Activated T-helper 1 cell treated with anti-CD3 and anti-CD28 coated beads, Interleukin-2, amount 50 U/mL, for 16 hours (primary cell): ENCODE measurements at places on chromosomes 3 and 15.

DNA sequence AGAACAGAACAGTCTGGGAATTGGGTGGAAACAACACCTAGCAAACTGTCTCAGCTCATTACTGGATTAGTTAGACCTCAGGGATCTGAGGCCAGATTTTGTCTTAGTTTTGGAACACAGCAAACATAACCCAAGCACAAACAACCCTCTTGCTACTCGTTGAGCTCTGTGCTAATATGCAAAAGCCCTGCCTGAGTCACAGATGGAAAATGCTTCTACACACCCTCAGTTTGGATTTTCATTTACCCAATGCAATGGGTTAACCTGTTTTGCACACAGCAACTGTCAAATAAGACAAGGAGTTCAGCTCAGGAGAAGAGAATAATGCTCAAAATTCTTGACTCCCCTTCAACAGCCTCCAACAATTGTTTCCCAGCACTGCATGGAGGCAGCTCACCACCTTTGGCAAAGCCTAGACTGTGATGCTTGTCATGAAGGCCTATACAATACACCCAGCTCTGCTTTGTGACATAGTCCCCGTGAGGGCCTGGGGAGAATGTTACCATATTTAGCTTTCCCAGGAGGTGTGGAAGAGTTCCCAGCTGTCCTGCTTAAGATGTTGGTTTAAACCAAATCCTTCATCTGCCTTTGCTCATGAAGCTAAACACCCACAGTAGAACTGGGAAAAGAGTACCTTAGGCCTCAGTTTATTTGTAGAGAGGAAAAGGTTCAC is 68.9 kb upstream of the MNS1 start:
- DNase-seq = no peak

- DNase-seq = no peak
Measured at GRCh38 chr3:67361323-67361722, 293.1 kb downstream of the SUCLG2 start.

DNA sequence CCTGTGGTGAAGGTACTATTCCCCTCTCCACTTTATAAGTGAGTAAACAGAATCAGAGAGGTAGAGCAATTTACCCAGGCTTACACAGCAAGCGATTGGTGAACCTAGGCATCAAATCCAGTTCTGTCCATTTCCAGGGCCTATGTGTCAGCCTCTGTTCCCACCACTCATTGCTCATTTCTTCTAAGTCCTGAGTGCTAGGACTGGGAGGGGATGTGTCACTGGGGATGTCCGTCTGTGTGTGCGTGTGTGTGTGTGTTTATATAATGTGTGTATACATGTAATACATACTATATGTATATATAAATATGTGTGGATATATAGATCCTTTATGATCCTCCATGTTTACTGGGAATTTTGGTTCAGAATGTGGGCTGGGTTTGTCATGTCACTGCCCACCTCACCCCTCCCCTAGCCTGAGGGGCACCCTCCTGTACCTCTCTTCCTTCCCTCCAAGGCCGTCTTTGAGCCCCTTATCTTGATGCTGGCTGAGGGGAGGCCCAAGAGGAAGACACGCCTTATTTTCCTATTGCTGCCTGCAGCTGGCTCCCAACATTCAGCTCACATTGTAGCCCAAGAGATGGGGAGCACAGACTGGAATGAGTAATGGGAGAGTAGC is 2.1 kb downstream of the TMEM43 start:
- no peak for DNase-seq

DNA sequence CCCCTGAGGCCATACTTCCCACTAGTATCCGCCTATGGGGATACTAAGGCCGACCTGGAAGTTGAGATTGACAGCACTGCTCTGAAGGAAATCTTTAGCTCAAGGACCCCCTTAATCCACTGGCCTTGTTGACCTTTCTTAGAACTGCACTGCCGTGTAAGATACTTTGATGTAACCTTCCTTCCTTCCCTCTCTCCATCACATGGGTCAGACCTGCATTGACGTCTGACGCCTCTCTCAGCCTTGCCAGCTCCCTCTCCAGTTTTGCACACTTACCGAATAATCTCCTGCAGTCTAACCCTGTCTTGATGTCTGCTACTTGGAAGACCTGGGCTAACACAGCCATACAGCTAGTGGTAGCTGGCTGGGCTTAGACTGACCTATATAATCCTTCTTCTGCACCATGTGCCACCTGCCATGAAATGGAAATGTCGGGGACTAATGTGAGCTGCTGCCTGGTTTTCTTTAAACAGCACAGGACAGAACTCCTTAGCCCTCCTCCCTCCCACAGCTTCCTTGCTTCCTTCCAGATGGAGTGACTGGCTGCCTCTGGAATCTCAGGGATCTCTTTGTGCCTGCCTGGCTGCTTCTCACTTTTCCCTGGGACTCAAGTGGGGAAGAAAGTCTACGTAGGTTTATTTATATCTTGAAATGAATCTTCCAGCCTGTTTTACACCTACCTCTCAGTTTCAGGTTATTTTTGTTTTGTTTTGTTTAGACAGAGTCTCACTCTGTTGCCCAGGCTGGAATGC is 39.2 kb upstream of the HERC1 start:
- no peak for DNase-seq

- no peak for DNase-seq
Measured at GRCh38 chr3:132870541-132870940, 148.3 kb upstream of the NPHP3 start.

- DNase-seq = no peak
Measured at GRCh38 chr15:69555080-69555479, 102.5 kb downstream of the RPLP1 start.

GRCh38 chr3:11591002-11591355 is 52.7 kb downstream of the VGLL4 start:
- DNase-seq = no peak

- DNase-seq = no peak
Measured at GRCh38 chr3:37667335-37667734, 194.3 kb upstream of the CTDSPL start.

GRCh38 chr3:16668776-16669545 is 63.7 kb upstream of the DAZL start:
- DNase-seq = no peak

DNA sequence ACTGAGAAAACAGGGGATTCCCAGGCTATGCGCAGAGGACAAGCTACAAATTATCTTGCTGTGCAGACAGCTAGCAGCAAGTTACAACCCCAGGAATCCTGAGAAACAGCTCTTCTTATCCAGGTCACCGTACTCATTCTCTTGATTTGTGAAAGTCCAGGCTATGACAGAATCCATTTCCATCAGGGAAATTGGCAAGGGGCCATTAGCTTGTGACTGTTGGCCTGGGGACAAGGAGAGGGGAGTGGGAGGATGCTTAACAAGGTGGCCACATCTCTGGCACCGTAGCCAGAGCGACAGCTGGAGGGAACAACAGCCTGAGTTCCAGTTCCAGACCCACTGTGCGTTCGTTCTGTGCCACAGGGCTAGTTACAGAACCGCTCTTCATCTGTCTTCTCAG is 44.9 kb upstream of the PLXNA1 start:
- no peak for DNase-seq

- DNase-seq = no peak
Measured at GRCh38 chr3:107983247-107983646, 107.6 kb downstream of the CD47 start.

DNA sequence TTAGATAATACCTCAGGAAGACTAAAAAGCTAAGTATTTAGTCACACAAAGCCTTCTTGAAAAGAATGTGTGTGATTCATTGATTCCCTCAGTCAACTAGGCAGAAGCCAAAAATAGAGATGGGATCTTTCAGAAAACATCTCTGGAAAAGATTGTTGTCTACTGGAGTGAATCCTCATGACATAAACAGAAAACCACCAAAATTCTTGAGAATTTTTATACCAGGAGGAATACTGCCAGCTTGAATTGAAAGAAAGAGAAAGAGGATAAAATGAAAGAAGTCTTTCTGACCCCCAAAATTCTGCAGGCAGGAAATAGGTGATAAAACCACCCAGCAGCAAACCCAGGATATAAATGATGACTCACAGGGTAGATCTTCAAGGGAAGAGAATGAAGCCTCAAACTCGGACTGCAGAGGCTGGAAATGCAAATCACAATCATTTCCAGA is 363.1 kb upstream of the PLSCR5 start:
- no peak for DNase-seq

GRCh38 chr3:64578062-64578770 is 109.6 kb downstream of the ADAMTS9 start:
- DNase-seq = no peak

DNA sequence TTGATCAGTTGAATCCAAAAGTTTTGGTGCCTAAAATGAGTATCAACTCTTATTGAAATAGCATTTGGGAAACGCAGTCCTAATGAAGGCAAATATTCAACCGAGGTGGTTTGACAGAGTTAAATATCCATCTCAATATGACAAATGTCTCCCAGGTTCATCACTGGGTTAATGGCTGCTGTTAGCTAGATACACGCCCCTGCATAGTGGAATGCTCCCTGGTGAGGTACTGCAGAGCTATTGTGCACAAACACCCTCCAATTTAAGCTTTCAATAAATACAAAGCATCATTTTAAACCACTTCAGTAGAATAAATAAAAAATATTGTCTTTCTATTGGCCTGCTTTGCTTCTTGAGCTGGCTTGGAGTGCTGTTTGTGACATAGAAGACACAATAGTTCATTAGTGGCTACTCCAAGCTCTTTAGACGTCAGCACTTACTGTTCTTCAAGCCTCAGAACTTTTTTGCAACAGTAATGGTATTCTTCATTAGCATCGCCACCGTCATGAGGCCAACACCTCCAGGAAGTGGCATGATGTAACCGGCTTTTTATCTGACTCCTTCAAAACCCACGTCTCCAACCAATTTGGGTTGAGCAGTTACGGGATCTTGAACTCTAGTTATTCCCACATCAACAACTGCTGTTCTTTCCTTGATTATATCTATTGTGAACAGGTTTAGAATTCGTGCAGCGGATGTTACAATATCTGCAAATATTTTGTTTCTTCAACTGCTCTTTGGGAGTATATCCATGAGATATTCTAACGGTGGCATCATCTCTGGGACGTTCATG is 1159.6 kb upstream of the EPHA6 start:
- no peak for DNase-seq

- DNase-seq = no peak
Measured at GRCh38 chr3:62529230-62529629, 155.9 kb upstream of the FEZF2 start.

DNA sequence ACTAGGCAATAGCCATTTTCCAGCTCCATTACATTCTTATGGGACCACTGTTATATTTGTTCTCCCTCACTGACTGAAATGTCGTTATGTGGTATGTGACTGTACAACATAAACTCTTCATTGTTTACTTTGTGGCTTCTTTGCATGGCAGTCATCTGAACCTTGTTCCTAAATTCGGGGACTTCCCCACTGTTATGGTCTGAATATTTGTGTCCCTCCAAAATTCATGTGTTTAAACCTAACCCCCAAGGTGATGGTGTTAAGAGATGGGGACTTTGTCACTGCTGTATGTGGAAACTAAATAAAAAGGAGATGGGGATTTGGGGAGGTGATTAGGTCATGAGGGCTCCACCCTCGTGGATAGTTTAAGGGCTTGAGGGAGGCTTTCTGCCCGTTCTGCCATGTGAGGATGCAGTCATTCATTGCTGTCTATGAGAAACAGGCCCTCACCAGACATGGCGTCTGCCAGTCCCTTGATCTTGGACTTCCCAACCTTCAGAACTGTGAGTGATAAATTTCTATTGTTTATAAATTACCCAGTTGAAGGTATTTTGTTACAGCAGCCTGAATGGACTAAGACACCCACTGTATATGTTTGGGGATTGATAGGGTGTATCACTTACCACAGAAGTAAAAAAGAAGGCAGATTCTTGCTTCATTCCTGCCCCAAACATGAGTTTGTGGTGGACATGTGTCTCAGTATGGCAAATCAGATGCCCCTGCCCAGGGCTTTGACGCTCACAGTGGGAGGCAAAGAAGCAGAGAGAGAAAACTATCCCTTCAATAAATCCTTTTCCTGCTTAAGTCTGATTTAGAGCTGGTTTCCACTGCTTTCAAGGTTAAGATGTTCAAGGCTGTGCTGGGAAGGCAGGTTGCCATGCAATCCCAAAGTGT is 138.0 kb upstream of the UBE2E1 start:
- no peak for DNase-seq

DNA sequence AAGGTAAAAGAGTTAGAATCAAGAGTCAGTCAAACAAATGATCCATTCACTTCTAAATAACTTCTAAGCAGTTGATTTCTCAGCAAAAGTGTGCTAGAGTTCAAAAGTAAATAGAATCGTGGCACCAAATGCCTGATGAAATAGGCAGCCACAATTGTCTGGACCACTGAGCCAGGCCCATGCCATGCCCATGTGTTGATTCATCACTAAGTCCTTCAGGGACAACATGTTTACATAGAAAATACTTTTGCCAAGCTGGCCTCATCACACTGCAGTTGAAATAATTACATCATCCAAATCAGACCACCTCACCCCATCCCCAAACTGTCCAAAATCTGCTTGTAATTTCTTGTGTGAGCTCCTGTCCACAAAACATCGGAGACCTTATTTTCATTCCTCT is 216.3 kb downstream of the IGSF11 start:
- DNase-seq = no peak
